HepG2 (cell line): ENCODE measurements at places on chromosomes 1 and 21. TPM values are rescaled to one million over a fixed set of nuclear protein-coding genes. Genes with fewer than 3 reads are reported as not detected.

Gene IQCC
- total RNA-seq: 2.3 and 3.0 TPM in 2 replicates

Gene FCGR3A
- not detected in 2 replicates for total RNA-seq

Gene SPATA45
- 0.64 and 0.86 TPM in 2 replicates for total RNA-seq

Gene BSDC1
- 33.2 and 40.3 TPM in 2 replicates for total RNA-seq

Gene SPATA17
- total RNA-seq: 1.6 and 1.7 TPM in 2 replicates

Gene OVAAL
- total RNA-seq: not detected in 2 replicates

DNA sequence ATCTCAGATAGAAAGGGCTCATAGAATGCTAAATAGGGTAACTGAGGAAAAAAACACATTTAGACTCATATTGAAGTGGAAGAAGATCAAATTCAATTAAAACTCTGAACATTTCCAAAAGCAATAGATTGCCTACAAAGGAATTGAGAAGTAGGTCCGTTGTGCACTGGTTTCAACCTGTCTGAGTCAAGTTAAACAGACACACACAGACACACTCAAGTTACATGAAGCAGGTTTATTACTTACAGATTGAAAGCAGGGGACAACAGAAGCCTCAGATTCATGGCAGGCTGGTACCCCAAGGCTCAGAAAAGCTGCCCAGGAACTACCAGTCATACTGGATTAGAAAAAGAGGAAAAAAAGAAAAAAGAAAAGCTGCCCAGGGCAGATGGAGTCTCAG lies 20.7 kb upstream of the S100A2 start:
- DNase-seq: no peak

DNA sequence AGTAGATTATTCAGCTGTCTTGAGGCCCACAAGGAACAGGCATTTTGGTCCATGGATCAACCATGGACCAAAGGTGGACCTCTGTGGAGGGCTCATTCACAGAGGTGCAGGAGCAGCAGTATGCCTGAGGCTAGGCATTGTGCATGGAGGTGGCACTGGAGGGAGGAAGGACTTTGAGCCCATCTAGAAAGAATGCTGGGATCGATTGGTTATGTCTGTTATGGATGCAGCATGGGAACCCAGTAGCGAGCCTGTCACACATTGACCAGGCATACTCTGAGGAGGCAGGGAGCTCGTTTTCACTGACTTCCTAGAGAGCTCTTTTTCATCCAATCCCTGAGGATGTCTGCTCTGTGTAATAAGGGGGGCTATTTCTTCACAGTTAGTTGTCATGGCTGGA lies 75.5 kb downstream of the KCNN3 start:
- peak; percentile 20 for DNase-seq

DNA sequence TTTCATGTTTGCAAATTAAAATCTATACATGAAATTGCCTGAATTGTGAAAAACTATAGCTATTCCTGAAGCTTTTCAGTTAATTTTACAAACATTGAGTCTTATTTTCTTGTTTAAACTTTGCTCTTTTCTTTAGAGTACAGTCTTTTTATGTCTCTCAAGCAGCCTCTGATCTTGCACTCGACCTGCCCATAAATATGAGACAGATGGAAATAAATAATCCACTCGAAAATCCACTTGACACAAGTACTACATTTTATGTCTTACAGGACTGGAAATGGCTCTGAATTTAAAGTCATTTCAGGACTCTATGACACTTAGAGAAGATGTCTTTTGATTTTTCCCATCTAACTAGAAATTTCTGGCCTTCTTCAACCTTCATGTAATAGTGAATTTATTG lies 283.8 kb downstream of the USP25 start:
- DNase-seq: no peak

DNA sequence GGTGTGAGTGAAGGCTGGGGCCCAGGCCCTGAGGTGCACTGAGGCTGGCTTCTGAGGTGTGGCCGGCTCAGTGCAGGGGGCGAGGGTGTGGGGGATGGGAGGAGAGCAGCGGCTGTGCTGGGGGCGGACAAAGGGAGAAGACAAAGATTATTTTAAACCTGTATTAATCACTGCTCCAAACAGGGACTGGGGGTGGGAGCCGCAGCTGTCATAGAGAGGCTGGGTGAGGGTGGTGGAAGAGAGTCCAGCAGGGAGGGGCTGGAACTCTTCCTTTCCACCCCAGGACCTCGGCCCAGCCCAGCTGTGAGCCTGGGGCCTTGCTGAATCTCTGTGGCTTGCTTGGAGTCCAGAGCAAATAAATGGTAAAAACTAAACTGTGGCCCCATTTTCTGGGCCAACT lies 106.9 kb downstream of the KCND3 start:
- DNase-seq: no peak

DNA sequence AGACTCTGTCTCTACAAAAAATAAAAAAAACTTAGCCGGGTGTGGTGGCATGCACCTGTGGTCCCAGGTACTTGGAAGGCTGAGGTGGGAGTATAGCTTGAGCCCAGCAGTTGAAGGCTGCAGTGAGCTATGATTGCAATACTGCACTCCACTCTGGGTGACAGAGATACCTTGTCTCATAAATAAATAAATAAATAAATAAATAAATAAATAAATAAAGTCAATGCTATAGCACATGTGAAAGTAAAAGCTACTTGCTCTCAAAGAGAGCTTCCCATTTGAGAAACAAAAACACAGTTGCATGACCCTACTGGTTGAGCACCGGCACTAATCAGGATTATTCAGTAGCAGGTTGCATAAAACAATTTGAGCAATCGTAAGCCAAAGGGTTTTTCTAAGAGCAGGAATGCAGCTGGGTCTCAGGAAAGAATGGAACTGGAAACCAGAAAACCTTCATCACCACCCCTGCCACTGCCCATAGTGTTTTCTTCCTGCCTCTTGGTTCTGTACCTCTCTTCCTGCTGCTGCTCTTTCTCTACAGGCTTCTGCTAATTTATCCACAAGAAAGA lies 29.3 kb upstream of the DNAH14 start:
- no peak for DNase-seq

DNA sequence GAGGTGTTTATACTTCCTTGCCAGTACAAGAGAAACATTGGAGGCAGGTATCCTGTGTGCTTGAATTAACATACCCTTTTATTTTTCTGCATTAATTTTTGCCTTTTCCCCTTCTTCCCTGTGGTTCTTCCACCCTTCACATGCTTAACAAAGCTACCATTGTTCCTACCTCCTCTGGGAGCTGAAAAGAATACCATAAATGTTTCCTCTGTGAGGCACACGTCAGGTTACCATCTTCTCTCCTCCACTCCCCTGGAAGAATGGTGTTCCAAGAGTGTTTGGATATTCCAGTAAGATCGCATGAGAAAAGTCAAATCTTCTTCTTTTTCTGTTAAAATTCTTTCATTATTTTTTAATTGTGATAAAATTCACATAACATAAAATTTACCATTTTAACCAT lies 74.6 kb upstream of the MARK1 start:
- no peak for DNase-seq

DNA sequence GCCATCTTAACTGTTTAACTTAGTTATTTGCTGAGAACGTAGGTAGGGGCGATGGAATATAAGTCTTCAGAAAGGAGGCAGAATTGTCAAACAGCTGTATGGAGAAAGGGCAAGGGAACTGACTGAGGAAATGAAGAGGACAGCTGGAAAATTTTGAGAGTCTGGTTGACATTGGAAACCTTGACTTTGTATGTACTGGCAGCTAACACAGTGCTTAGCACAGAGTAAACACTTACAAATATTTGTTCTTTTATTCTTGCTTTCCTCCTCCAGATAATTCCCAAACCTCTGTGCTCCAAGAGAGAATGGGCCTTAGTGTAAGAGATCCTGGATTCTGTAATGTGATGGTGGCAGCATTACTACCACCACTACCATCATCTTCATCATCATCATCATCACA lies 91.3 kb downstream of the ZSCAN20 start:
- no peak for DNase-seq

DNA sequence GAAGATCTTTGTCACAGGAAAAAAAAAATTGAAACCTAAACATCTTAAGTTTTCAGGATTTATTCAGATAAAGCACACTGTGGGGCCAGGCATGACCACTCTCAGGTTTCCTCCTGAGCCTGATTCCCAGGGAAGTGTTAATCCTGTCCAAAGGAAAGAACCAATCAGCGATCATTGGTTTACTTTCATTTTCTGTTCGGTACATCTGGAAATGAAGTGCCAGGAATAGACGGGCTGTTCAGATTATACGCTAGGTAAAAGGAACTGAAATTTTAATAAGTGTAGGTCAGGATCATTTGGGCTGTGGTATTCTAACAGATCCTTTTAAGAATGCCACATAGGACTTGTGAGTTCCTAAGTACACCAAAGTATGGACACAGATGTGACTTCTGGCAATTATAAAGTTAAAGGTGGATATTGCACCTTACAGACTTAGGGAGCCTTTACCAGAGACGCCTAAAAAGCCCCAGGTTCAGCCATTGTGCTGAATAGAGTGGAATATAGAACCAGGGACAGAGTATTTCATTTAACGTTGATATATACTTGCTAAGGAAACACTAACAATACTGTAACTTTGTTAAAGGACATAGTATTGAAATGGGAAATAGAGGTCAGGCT lies 9.3 kb upstream of the CACYBP start:
- peak; percentile 60 for DNase-seq

DNA sequence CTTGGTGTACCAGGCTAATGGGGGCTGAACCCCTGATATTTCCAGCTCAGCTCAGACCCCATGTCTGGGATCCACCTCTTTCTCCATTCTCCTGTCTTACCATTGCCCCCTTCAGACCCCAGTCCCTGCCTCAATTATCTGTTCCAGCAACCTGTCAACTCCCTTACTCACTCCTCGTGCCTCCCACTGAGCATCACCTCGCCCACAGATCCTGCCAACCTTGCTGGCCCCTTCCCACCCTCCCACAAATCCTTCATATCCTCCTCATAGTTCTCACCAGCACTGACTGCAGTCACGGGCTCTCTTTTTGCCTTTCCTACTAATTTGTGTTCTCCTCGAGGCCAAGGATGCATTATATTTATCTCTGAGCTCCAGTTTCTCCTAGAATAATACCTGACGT lies 62.9 kb downstream of the TMEM53 start:
- no peak for DNase-seq

GRCh38 chr1:230067419-230067870 lies 407 bp downstream of the GALNT2 start:
- peak; percentile 16 for DNase-seq

DNA sequence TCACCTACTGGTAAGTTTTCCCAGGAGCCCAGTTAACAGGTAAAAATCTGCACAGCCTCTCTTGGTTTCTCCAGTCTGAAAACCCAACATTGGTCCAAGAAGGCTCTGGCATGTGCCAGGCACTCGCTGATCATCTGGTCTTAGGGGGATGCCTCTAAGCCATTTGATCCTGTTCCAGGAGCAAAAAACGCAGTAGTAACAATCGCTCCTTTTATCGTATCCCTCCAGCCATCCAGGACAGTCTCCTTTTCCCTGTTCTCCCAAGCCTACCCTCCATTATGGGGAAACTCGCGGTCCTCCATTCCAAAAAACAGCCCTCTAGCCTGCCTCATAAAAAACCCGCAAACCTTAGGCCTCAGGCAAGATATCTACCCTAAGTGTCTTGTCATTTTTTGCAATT lies 56.2 kb downstream of the ODF2L start:
- DNase-seq: no peak

DNA sequence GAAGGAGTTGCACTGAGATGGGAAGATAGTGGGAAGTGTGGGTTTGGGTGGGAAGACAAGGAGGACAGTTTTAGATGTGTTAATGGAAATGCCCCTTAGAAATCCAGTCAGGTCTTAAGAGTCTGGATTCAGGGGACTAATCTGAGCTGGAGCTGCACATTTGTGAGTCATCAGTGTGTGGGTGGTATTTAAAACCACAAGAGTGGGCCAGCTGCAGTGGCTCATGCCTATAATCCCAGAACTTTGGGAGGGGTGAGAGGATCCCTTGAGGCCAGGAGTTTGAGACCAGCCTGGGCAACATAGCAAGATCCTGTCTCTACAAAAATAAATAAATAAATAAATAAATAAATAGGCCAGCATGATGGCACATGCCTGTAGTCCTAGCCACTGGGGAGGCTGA lies 40.9 kb upstream of the SLC6A9 start:
- no peak for DNase-seq

- DNase-seq: no peak
These were observed 1.8 kb downstream of the SLC45A3 start for GRCh38 chr1:205678286-205679111.

- DNase-seq: no peak
These were observed 142.6 kb downstream of the AJAP1 start for GRCh38 chr1:4797016-4797410.

- DNase-seq: no peak
These were observed 5.0 kb upstream of the PLA2G2C start for GRCh38 chr1:20191266-20191825.

- peak; percentile 12 for DNase-seq
These were observed 689.6 kb downstream of the USP25 start for GRCh38 chr21:16419188-16419921.

DNA sequence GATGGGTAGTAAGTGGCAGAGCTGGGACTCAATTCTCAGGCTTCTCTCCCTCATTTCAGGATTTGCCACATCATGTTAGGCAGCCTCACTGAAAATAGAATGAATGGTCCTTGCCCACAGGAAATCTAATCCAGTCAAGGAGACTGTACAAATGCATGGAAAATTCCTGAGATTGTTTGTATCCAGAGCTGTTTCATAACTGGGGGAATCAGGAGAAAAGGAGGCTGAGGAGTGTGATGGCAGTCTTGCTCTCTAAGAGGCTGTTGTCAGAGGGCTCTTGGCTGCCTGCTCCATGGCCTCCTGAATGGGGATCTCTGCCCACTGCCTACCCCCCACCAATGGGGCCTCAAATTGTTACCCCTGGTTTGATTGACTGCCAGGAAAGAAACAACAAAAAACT lies 141.9 kb upstream of the TNR start:
- no peak for DNase-seq

DNA sequence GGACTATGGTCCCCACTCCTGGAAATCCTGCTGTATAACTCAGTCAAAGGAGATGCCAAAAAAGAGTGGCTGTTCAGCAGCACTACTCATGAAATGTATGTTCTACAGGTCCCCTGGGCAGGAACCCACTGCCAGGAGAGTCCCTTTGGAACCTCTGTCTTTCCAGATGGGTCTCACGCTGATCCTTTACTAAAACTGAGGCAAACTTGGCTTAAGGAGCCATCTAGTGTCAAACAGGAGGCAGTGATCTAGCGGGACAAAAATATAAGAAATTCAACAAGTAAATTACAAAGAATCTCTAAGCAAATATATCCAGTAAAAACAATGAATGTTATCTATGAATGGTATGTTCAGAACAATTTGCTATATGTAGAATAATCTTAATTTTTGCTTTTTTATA lies 80.5 kb upstream of the PRMT6 start:
- DNase-seq: no peak

GRCh38 chr21:34926803-34927467 lies 122.2 kb downstream of the RUNX1 start:
- peak; percentile 72 for DNase-seq

DNA sequence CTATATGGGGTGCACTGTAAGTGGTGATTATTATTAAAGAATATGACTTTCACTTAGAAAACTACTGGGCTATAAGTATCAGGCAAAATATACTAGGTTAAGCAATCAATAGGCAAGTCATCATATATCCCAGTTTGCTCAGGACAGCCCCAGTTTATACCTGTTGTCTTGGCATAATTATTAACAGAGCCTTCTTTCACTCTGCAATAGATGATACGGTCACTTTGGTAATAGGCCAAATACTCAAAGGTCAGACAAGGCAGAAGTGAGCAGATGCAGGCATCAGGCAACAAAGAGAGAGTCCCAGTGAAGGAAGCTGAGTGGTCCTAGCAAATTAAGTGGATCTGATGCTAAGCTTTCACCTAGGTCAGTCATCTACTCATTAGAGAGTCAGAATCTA lies 599.9 kb downstream of the LMO4 start:
- peak; percentile 24 for DNase-seq
